Colonic mucosa (tissue), 4 donors: ENCODE measurements at places on chromosomes 2 and 18. TPM values are rescaled to one million over a fixed set of nuclear protein-coding genes. Genes with fewer than 3 reads are reported as not detected.

GRCh38 chr2:40332191-40332826, 119.6 kb downstream of the SLC8A1 start:
- no peak overlapping the region for H3K27ac ChIP-seq
- no peaks in the 10 kb centered on the region for H3K36me3 ChIP-seq
- no peak overlapping the region for H3K4me3 ChIP-seq
- no peaks in the 10 kb centered on the region for H3K27me3 ChIP-seq
- DNase-seq = no peak

DNA sequence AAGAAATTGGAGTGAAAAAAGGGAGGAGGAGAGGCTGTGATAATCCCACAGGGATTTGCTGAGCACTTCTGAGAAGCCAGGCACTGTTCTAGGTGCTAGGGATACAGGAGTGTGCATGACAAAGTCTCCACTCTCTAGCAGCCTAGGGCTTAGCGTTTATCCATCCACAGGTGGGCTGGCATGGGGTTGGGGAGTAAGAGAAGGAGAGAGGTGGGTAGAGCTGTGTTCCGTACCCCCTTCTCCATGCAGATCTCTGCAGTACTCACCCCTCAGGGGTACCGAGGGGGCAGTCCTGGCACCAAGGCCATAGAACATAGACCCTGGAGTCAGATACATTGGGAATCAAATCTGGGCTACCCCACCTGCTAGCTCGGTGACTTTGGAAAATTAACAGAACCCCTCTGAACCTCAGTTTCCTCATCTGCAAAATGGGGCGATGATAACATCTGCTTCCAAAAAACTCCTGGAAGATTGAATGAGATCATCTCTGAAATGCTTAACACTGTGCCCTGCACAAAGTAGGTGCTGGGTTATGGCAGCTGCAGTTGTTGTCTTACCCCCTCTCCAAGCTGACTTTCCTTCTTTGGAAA, 18.6 kb downstream of the FOSL2 start:
- no peak for DNase-seq
- H3K4me1 ChIP-seq = peaks cover 23% of the 10 kb centered on the region
- peaks cover 46% of the 10 kb centered on the region for H3K36me3 ChIP-seq
- H3K27me3 ChIP-seq = no peaks in the 10 kb centered on the region

- H3K36me3 ChIP-seq = no peaks in the 10 kb centered on the region
- H3K27ac ChIP-seq = peak overlapping the region; percentile 47
- no peaks in the 10 kb centered on the region for H3K4me1 ChIP-seq
- H3K27me3 ChIP-seq = no peaks in the 10 kb centered on the region
- DNase-seq = peak; percentile 21
These were observed 85.6 kb downstream of the EHD3 start for GRCh38 chr2:31319406-31320175.

GRCh38 chr2:39851651-39852110, 72.6 kb upstream of the THUMPD2 start:
- no peak overlapping the region for H3K27ac ChIP-seq
- no peak for DNase-seq
- no peaks in the 10 kb centered on the region for H3K4me1 ChIP-seq
- no peaks in the 10 kb centered on the region for H3K27me3 ChIP-seq

DNA sequence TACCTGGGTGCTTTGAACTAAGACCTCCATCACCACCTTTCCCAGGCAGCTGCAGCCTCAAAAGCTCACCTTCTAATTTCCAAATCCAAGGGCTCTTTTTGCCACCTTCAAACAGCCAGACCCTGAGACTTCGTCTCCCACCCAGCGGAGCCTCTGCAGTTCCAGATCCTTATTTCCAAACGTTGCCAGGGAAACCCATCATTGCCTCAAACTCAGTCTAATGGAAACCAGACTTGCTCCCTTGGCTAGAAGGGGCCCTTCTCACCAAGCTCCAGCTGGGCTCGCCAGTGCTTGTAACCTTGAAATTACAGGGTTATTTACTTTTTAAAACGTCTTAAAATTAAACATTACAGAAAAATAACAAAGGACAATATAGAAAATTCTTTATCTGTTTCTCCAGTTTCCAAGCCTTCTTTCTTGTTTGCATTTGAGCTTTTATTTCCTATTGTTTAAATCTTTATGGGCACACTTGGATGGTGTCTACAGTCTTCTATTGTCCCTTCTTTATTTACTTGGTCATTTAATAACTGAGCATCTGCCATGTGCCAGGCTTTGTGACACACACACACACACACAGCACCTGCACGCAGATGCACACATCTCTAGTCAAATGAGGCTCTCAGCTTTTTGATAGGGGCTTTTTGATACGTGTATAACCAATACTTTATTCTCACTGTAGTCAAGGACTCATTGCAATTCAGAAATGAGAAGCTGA, 36.1 kb downstream of the TRPM8 start:
- H3K27me3 ChIP-seq = no peaks in the 10 kb centered on the region
- H3K4me3 ChIP-seq = no peak overlapping the region
- H3K36me3 ChIP-seq = no peaks in the 10 kb centered on the region
- no peak for DNase-seq
- no peaks in the 10 kb centered on the region for H3K4me1 ChIP-seq

- no peak overlapping the region for H3K27ac ChIP-seq
- peaks cover 19% of the 10 kb centered on the region for H3K27me3 ChIP-seq
- no peaks in the 10 kb centered on the region for H3K36me3 ChIP-seq
- H3K4me3 ChIP-seq = no peak overlapping the region
- H3K4me1 ChIP-seq = peaks cover 6% of the 10 kb centered on the region
These were observed 3.3 kb downstream of the APCDD1 start for GRCh38 chr18:10457767-10458166.

DNA sequence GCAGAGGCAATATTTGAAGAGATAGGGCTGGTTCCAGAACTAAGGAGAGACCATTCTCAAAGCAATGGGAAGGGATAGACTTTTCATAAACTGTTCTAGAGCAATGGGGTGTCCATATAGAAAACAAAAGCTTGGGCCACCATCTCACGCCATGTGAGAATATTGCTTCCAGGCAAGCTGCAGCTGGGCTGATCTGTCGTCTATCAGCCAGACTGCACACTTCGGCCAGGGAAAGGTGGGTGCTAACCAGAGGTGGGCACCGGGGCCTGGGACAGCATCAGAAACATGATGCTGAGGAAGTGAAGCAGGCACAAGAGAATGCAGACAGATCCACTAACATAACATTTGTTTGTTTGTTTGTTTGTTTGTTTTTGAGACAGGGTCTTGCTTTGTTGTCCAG, 43.7 kb downstream of the MYO7B start:
- no peak overlapping the region for H3K27ac ChIP-seq
- no peaks in the 10 kb centered on the region for H3K4me1 ChIP-seq
- no peak overlapping the region for H3K4me3 ChIP-seq

GRCh38 chr2:45273412-45274249, 264.4 kb upstream of the SIX2 start:
- no peaks in the 10 kb centered on the region for H3K36me3 ChIP-seq
- no peak overlapping the region for H3K4me3 ChIP-seq
- no peak for DNase-seq
- no peaks in the 10 kb centered on the region for H3K4me1 ChIP-seq

GRCh38 chr2:55111570-55112228, 61.4 kb upstream of the RTN4 start:
- no peak for DNase-seq
- H3K36me3 ChIP-seq = no peaks in the 10 kb centered on the region
- no peaks in the 10 kb centered on the region for H3K27me3 ChIP-seq
- H3K27ac ChIP-seq = peak overlapping the region; percentile 74
- H3K4me3 ChIP-seq = no peak overlapping the region
- H3K4me1 ChIP-seq = peaks cover 5% of the 10 kb centered on the region

- H3K4me3 ChIP-seq = no peak overlapping the region
- no peaks in the 10 kb centered on the region for H3K36me3 ChIP-seq
- H3K27me3 ChIP-seq = no peaks in the 10 kb centered on the region
- no peak overlapping the region for H3K27ac ChIP-seq
These were observed 471.4 kb downstream of the DCDC2C start for GRCh38 chr2:4174796-4175195.

DNA sequence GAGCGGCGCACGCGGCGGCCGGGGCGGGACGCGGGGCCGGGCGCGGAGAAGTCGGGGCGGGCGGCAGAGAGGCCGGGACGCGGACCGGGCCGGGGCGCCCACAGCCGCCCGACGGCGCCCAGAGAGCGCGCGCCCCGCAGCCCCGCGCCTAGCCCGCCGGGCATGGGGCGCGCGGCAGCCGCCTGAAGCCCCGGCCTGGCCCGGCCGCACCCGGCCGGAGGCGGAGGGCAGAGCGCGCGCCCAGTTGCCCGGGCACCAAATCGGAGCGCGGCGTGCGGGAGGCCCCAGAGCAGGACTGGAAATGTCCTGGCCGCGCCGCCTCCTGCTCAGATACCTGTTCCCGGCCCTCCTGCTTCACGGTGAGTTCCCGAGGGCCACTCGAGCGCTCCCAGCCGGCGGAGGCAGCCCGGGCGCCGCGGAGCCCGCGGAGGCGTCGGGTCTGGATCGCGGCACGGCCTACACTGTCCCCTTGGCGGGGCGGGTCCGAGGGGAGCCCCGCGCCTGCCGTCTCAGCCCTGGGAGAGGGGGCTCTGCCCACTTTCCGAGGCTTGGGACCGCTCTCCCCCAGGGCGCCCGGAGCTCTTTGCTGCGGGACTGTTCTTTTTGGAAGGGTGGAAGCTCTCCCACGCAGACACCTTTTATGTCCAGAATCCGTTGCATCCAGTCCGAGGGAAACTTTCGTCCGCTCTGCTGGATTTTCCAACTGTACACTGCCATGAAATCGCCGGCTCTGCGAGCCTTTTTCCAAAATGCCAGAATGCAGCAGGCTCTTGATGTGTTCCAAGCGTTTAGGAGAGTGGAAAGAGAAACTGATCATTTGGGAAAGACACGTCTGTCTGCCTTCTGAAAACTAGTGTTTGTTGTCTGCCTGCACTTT, 484 bp downstream of the APCDD1 start:
- no peak for DNase-seq
- H3K27me3 ChIP-seq = peaks cover 19% of the 10 kb centered on the region
- no peaks in the 10 kb centered on the region for H3K36me3 ChIP-seq
- H3K4me1 ChIP-seq = peaks cover 6% of the 10 kb centered on the region
- peak overlapping the region; percentile 17 for H3K27ac ChIP-seq

DNA sequence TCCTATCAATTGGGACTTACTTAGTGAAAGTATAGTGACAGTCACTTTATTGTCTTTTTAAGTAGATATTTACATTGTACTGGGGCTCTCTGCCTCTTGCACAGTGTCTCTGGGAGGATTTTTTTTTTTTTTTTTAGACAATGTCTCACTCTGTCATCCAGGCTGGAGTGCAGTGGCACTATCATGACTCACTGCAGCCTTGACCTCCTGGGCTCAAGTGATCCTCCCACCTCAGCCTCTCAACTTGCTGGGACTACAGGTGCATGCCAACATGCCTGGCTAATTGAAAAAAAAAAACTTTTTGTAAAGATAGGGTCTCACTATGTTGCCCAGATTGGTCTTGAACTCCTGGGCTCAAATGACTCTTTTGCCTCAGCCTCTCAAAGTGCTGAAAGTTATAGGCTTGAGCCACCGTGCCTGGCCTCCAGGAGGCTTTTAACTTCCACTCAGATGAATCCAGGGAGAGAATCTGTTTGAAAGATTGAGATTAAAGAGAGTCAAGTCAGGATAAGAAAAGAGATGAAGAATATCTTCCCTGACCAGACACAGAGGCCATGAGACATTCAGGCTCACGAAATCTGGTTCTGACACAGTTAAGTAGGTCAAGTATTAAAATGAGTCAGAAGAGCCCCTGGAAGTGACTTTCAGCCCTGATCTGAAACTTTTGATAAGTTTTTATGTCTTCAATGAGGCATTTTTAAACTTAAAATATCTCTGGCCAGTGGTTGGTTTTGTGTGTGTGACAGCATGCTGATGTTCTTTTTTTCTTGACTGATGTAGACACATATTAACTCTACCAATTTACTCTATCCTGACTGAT, 18.3 kb downstream of the ARHGEF33 start:
- DNase-seq = no peak
- no peak overlapping the region for H3K4me3 ChIP-seq
- H3K27ac ChIP-seq = no peak overlapping the region
- no peaks in the 10 kb centered on the region for H3K4me1 ChIP-seq
- no peaks in the 10 kb centered on the region for H3K36me3 ChIP-seq
- no peaks in the 10 kb centered on the region for H3K27me3 ChIP-seq

GRCh38 chr2:20048488-20049448, 2.7 kb downstream of the LAPTM4A start:
- no peak for DNase-seq
- no peaks in the 10 kb centered on the region for H3K4me1 ChIP-seq
- H3K4me3 ChIP-seq = peak overlapping the region; percentile 73
- H3K27me3 ChIP-seq = no peaks in the 10 kb centered on the region

DNA sequence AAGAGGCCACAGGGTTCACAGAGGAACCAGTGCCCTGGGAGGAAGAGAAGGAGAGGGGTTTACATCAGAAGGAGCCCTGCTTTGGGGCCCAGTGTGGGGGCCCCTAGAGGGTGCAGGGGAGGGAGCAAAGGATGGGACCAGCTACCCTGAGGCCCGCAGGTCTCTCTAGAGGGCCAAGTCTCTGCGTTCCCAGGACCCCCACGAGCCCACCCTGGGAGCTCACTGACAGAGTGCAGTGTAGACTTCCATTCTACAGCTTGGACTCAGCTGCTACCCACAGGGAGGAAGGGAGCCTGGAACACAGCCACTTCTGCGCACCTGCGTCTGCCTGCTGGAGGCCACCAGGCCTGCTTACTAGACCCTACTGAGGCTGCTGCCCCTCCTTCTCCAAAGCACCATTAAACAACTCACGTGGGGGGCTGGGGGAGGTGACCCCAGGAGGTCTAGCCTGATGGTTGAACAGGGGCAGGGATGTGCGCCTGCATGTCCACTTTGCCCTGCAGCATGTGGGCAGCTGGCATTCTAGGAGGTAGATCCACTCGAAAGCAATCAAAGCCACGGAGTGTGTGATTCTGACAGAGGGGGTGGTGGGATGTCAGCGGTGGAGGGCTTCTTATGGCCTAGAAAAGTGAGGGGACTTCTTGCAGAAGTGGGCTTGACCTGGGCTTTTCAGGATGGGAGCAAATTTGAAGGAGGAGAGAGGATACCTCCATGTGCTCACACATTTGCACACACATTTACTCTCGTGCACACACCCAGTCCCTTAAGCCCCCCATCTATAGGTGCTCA, 90.2 kb downstream of the ZFP36L2 start:
- peaks cover 32% of the 10 kb centered on the region for H3K4me1 ChIP-seq
- H3K36me3 ChIP-seq = no peaks in the 10 kb centered on the region
- DNase-seq = no peak
- H3K27me3 ChIP-seq = no peaks in the 10 kb centered on the region
- no peak overlapping the region for H3K4me3 ChIP-seq

PCARE gene
- total RNA-seq = not detected

CD226 gene
- 1.0 TPM for total RNA-seq

SMYD1 gene
- total RNA-seq = not detected

POU3F3 gene
- 0.42 TPM for total RNA-seq

GREB1L gene
- total RNA-seq = 0.20 TPM

TRIM43 gene
- total RNA-seq = not detected

FSHR gene
- not detected for total RNA-seq

SYT4 gene
- total RNA-seq = 1.2 TPM
